ENCODE measurements at places on chromosomes 16 and 17.

- no peak for DNase-seq
Measured at GRCh38 chr17:81193051-81193410, 27.0 kb upstream of the AATK start.

- DNase-seq: no peak
Measured at GRCh38 chr16:24815021-24815420, 30.7 kb upstream of the SLC5A11 start.

DNA sequence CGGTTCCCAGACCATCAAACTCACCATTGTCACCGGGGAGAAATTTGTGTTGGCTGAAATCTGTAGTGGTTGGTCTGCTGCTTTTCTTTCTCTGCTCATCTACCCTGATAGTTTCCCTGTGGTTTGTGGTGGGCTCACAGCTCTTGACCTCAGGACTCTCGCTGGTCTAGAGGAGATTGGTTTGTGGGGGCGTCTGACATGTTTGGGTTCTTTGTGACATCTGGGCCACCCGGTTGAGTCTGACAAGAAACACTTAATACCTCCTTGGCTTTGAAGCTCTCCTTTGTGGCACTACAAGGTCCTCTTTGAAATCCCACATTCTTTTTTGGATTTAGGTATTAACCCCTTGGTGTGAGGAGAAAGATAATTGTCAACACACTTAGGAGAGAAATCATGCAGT lies 662.0 kb downstream of the WWOX start:
- DNase-seq: no peak

- DNase-seq: no peak
Measured at GRCh38 chr16:4661661-4662060, 31.7 kb upstream of the NUDT16L1 start.

DNA sequence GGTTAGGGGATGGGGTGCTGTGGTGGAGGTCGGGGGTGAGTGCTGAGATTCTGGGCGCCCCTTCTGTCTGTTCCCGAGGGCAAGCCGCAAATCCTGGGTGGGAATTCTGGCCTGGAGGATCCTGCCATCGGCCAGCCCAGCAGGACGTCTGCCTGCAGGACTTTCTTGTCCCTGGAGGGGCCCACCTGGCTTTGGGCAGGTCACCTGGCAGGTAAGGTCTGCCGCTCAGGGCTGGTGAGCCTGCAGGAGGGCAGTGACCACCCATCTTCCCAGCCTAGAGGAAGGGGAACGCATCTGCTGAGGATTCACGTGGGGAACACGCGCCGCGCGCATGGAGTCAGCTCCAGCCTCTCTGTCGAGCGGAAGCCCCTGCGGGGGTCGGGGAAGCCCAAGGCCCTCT lies 5.4 kb downstream of the RNF222 start:
- DNase-seq: no peak

DNA sequence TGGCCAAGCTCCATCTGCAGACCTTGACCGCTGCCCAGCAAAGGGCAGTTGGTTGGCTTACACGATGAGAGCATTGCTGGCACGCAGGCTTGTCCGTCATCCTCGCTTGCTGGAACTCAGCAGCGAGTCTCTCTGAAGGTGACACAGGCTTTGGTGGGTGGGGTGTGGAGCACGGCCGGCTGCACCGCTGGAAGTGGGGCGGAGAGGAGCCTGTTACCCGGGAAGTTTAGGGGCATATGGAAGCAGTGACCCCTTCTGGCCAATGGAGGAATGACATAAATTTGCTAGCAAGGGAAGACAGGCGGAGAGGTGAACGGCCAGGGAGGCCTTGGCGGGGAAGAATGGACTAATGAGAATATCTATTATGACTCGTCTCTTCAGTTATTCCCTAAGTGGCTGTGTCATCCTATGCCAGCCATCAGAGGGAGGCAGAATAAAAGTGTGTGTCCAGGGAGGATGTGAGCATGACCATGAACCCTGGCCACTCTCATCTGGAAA lies 65.9 kb upstream of the SDK2 start:
- no peak for DNase-seq
